ENCODE measurements at places on chromosomes 1 and 21.
A peak's percentile ranks its signal among the peaks of the same experiment; 100 is the strongest.

DNA sequence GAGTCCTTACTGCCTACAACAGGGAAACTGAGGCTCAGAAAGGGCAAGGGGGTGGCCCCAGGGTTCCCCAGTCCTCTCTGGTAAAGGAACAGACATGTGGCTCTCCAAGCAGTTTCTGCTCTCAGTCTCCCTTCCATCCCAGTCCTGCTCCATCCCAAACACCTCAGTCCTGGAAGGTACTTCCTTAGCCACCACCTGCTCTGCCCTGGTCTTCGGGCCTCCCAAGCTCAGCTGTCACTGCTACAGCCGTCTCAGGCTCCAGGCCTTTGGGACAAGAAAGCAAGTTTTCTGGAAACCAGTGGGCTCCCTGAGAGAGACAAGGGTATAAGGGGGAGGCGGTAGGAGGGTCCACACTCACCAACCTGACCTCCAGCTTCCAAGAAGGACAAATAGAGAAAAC lies 23.1 kb upstream of the ADGRB2 start:
- no peak for DNase-seq

DNA sequence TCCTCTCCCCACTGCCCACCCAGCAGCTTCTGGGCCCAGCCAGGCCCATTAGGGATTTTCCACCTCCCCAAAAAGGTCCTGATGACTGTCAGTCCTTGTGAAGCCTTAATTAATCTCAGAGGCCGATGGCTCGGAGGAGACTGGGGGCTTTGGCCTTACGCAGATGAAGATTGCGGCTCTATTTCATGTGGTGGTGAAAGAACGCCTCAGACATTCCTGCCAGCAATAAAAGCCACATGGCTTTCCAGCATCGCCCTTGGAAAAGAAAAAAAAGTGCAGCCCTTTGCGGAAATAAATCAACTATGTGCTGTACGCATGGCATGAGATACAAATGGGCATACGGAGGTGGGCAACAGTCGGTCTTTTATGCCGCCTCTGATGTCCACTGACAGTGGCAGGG lies 6.6 kb upstream of the RUNX3 start:
- DNase-seq, result no peak

DNA sequence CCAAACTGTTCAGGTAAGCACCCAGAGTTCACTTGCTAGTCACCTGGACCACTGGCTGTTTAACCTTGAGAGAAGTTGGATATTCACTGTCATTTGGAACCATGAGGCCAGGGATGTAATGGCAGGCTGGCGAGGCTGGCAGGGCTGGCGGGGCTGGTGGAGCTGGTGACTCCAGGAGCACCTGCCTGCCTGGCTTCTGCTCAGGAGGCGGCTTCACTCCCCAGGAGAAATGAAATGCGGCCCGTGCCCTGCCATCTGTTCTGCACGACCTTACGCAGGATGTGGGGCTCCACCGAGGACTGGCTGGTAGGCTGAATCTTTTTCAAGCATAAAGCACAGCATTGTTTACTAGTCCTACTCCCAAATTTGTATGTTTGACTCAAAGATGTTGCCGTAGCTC lies 22.7 kb upstream of the MX1 start:
- DNase-seq, result no peak

DNA sequence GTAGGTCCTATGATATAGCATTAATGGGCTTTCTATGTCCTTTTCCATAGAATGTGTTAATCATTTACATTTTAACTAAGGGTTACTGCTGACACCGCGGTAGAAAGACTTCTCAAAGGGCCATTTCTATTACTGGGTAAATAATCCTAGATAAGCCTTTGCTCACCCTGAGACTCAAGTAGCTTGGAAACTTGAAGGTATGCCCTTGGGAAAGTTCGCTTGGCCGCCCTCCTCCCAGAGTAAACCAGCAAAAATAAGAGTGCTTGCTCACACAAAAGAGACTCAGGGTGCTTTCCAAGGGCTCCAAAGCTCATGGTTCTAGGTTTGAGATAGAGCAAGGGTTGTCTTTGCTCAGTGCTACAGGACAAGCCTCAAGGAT lies 85.8 kb upstream of the TMPRSS2 start:
- no peak for DNase-seq

- no peak for DNase-seq
Observed at GRCh38 chr1:199976496-199977144, 50.9 kb upstream of the NR5A2 start.

DNA sequence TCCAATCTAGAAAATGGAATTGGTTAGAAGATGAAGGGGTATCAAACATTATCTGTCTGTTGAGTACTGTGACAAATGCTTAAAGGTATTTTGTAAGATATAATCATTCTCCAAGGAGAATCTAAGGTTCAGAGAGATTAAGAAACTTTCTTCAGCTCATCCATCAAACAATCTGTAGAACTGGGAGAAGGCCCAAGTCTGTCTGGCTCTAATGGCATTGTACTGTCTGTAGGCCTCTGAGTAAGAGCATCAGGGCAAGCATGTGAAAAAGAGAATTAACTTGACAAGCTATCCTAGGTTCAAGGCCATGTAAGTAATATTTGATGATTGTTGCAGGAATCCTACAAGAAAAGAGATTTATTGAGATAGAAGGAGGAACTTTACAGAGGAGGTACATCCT lies 5.3 kb upstream of the FGGY start:
- DNase-seq, result no peak

DNA sequence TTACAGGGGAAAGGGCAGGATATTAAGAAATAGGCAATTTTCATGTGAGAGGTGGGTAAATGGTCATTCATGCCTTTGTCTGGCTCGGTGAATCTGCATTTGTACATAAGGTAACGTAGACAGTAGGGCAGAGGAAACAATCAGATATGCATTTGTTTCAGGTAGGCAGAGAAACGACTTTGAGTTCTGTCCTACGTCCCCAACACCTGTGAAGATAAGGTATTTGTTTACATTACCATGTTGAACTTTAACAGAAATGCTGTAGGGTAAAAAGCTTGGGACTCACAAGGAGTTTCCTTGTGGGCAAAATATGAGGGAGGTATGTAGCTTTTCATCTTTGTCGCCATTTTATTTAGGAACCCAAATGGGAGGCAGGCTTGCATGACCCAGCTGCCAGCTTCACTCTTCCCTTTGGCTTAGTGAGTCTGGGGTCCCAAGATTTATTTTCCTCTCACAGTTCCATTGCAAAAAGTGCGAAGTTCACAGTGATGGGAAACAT lies 31.4 kb downstream of the B3GALT5 start:
- DNase-seq, result no peak

DNA sequence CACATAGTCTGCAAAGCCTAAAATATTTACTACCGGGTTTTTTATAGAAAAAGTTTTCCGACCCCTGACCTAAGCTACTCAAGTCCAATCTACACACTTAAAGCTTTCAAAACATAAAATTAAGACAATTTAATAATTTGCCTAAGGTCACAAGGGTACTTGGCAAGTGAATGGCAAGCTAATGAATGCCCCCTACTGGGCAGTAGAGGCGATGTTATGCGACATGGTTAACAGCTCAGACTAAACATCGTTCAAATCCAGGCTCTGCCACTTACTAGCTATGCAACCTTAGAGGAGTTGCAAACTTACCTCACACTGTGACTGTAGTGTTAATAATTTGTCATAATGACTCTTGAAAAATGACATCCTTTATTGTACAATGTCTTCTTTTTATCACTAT lies 317.2 kb upstream of the NFIA start:
- no peak for DNase-seq

- DNase-seq, result no peak
Observed at GRCh38 chr1:78607334-78607927, 12.8 kb upstream of the IFI44L start.

DNA sequence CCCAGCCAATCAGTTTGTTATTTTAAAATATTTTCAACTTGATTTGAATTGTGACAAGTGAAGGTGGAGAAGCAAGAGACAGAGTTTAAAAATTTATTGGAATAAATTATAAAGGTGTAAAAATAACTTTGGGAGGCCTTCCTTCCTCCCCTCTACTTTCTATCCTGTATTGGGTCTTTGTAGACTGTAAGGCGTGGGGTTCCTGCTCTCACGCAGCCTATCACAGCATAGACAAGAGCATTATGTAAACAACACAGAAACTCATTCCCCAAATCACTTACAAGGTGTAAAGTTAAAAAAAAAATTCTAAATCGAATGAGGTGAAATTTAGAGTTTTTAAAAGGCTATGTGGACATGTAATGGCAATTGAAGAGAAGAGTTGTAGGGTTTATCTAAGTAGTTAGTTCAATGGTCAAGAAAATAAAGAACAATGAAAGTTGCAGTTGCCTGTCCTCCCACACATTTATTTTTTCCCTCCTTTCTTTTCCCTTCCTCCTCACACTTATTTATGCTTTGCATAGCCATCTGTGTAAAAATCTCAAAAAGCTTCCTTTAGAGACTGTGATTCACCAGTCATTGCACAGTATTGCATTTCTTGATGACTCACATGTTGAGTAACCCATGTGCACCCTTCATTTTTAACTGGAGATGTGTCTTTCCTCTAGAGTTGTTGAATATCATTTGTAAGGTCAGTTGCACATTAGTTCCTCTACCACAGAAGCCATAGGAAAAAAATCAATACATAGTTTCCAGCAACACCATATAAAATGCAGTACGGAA lies 242.2 kb downstream of the PTPRC start:
- DNase-seq, result peak; percentile 74

DNA sequence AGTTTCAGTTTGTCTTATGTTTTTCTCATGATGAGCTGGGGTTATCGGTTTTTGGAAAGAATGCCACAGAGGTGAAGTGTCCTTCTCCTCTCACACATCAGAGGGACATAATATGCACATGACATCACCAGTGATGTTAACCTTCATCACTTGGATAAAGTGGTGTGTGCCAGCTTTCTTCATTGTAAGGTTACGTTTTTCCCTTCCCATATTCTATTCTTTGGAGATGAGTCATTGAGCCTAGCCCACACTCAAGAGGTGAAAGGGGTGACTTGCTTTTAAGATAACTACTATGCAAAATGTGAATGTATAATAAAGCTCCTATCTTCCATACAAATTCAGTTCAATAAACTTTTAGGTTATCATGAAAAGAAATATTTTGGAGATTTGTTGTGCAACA lies 36.7 kb upstream of the MAGI3 start:
- DNase-seq, result no peak

- DNase-seq, result peak; percentile 73
Observed at GRCh38 chr1:245409341-245410195, 254.8 kb downstream of the KIF26B start.

GRCh38 chr1:89739013-89739843 lies 81.6 kb upstream of the LRRC8D start:
- no peak for DNase-seq

GRCh38 chr1:94873520-94874351 lies 53.2 kb downstream of the CNN3 start:
- DNase-seq, result no peak

DNA sequence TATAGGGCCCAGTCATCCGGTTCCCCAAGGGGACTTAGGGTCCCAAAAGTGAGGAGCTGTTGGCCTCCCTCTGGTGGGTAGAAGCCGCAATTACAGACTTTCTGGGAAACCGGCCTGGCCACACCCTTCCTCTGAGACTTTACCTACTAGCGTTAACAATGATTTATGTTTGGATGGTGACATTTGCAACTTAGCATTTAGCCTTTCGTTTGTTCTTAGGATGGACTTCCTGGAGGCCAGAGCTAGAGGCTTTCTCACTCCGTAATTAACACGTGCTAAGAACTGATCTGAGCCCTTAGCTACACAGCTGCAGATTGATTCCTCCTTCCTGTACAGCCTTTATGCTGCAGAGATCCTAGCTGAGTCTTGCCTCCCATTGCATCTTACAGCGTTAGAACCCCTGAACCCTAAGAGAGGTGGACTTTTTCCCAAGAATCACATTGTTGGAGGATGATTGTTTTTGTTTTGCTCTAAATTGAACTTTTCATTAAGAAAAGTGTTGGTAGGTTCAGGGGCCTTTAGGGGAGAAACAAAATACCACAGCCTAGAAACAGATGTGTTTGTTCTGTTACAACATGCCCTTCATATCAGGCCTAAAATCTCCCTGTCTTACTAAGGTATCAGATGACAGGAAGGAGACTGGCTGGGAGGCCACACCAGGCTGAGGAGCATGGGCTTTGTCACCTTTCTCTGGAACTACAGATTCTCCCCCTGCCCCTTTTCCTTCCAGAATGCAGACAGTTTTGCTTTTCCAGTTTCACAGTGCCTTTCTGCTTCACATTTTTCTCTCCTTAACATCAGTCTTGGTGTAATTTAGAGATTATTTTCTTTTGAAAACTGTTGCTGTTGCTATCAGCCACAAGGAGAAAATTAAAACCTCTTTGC lies 1.9 kb downstream of the S100A11 start:
- DNase-seq, result no peak

- DNase-seq, result no peak
Observed at GRCh38 chr1:213956295-213956770, 31.4 kb upstream of the PROX1 start.

DNA sequence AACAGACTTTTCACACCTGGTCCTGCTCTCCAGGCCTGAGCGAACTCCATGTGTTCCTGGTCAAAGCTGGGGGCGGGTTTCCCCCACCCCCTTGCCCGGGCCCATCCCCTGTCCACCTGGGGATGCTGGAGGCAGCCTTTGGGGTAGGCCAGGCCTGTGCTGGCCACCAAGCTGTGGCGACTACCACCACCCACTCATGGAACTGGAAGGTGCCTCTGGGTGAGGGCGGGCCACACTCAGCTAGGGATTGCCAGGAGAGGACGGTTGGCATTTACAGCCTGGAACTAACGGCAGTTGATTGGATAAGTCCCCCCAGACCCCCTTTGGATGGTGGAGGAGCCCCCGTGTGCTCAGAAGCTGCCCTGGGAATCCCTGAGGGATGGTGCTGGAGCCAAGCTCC lies 7.9 kb downstream of the S100B start:
- no peak for DNase-seq

GRCh38 chr1:162612606-162613400 lies 19.5 kb upstream of the DDR2 start:
- no peak for DNase-seq

DNA sequence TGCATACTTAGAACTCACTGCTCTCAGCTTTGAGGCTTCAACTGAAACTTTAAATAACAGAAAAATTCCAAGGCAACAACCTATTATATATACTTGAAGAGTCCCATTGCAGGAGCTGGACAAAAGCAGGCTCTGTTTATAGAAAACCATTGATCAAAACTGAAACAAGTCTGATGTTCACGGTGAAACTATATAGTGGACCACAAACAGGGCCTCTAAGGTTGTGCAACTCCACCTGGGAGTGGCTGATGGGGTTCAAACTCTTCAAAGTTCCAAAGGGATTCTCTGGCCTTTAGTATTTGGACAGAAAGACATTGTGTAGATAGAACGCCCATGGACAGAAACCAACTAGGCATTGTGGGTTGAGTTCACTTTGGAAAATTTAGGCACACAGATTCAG lies 140.3 kb downstream of the ZC3H11B start:
- DNase-seq, result no peak
